ENCODE measurements at places on chromosomes 16 and 17.

- DNase-seq, result peak; percentile 75
Observed at GRCh38 chr17:82230609-82231311, 1.9 kb downstream of the SLC16A3 start.

- no peak for DNase-seq
Observed at GRCh38 chr16:53631236-53632025, 72.2 kb downstream of the RPGRIP1L start.

DNA sequence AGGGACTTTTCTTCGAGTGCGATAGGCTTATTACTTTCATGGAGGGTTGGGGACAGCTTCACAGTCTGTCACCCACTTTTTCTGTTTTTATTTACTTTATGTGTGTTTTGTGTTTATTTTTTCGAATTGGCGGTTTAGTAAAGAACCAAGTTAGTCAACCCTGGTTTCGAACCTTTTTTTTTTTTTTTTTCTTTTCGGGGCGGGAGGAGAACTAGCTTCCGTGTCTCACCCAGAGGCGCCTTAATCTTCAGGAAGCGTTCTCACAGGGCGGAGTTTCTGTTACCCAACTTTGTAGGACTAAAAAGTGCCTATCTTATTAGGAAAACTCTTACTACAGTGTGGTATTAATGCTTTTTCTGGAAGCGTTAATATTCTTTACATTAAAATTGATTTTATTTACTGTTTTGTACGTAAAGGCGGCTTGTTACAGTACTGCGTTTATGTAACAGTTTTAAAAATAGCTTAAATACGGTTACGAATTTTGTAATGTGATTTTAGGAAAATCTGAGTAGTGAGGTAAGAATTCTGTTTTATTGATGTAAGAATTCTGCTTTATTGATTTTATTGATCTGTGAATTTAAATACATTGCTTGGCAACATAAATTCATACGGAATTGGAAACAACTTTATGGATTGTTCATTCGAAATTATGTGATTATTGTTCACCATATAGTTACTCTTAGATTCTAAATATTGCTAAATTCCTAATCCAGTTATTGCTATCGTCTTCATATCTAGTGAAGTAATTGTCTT lies 885 bp downstream of the ZNF207 start:
- DNase-seq, result peak; percentile 73

DNA sequence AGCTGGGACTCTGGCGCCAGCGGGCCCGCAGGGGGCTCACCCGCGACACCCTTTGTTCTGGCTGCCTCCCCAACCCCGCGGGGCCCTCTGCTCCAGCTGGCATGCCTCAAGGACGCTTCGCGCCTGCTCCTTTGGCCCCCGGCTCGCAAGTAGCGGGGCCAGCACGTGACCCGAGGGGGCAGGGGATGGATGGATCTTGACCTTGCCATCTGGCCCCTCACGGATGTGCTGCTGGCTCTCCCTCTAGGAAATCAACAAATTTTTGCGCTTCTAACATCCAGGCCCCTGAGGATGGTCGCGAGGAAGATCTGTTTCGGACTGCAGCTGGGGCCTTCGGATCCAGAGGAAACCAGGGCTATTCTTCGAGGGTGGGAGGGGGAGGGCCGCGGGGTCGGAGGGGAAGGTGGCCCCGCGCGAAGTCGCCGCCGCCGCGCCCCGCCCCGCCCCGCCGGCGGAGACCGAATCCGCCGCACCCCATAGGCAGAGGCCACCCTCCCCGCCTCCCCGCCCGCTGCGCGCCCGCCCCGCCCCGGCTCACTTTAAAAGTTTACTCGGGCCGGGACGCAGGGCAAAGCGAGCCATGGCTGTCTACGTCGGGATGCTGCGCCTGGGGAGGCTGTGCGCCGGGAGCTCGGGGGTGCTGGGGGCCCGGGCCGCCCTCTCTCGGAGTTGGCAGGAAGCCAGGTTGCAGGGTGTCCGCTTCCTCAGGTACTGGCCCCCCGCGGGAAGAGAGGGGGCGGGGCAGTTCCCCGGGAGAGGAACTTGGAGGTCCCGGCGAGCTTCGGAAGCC lies at the start of gene ACSF2:
TSS of gene ACSF2 (plus strand) at position 537 of the 790 bp plus-strand sequence. CDS start at position 581, 44 bp downstream.
- peak; percentile 71 for DNase-seq

DNA sequence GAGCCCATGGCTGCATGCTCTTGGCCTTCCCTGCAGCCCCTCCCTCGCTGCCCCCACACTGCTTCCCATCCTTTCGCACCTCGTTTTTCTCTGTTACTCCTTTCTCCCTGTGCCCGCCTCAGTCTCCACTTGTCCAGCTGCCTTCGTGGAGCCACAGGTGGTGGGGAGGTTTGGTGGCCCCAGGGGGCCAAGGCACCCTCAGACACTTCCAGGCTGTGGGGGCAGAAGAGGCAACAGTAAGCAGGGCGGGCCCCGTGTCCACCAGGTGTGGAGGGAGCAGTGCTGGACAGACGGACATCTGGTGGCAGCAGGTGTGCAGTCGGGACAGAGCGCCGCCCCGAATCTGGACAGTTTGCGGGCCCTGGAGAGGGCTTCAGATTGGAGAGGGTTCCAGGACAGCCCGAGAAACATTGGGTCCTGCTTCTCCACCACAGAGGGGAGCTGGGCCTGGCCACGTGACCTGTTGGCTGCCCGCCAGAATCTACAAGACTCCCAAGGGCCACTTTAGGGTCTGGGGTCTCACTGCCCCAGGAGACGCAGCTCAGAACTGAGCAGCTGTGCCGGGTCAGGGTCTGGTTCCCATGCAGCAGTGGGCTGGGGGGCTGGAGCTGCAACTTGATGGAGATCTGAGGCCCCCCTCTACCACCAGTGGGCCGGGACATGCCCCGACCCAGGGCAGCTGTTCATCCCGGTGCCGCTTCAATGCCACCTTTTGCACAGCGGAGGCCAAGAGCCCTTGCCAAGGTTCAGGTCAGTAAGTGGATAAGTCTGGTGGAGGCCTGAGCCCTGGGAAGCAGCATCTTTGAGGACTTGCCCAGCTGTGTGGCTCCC lies 22.8 kb downstream of the BAHCC1 start:
- DNase-seq, result no peak

DNA sequence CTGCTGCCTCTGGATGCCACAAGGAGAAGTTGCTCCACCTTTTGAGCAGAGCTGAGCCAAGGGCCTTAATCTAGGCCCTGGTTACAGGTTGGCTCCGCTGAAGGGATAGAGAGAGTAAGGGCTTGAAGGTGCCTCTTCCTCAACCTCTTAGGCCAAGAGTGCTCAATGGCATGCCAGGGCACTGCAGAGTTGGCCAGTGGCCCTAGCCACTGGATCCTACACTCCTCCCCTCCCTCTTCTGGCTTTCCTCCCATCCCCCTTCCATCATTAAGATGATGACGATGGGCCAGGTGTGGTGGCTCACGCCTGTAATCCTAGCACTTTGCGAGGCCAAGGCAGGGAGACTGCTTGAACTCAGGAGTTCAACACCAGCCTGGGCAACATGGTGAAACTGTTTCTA lies 50.5 kb downstream of the MYO18A start:
- DNase-seq, result no peak

DNA sequence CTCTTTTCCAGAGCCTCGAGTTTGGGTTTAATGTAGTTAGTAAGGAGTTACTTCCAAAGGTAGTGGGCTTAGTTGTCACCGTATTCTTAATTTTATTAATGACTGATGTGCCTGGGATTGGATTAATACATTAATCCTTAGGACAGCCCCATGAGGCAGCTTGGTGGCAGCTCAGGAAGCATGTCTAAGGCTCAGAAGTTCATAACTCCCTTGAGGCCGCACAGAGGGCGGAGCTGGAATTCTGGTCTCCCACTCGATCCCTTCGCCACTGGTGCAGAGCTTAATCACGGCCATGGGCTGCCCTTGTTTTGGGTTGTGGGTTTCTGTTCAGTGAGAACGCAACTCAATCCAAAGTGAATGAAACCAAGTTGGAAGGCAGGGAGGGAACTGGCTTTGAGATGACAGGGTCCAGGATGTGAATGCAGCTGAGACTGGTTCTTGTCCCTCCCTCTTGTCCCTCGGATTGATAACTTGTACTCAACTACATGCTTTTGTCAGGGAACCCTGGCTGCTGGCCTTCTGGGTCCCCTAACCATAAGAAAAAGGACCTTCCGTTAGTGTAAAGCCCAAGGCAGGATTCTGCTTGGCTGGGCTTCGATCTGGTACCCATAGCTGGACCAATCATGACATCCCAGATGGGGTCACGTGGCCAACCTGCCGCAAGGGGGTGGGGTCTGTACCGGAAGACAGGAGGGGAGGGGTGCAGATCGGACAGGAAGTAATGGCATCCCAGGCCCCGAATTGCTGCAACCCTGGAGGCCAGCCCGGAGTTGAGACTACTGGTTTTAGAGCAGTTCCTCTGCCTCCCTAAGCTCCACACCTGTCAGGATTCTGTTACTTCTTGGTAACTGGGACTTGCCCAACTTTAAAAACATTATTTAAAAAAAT lies 45.4 kb downstream of the SNX20 start:
- DNase-seq, result peak; percentile 28

DNA sequence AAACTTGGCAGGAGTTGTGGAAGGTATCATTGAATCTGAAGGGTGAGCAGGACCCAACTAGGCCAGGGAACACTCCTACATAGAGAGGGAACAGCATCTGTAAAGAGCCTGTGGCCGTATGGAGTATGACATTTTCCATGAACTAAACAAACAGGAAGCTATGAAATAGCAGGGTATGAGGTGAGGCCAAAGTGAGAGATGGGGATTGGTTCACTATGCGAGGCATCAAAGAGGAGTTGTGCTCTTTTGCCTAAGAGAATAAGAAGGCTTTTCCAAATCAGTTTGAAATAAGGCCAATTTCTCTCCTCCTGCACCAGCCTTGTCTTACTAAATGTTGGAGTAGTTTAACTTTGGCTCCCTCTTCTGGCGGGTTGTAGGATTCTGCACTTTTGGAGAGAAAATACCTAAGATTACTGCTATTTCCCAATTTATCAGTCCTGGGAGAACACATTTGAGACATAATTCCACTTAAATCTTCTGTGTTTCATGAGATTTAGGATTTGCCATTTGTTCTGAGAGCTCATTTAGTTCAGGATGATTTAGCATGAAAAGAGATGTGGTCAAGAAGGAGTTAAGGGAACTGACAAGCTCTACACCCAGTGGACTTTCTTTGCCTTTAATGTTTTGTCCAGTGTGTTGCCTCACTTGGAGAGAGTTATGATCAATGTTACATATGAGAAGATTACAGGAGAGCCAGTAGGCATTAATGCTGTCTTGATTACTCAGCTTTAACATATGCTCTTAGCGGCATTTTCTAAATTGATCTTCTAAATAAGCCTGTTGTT lies 55.4 kb downstream of the TNRC6C start:
- peak; percentile 70 for DNase-seq

Data from GM12865 (cell line).